ENCODE measurements at places on chromosomes 4 and X.

DNA sequence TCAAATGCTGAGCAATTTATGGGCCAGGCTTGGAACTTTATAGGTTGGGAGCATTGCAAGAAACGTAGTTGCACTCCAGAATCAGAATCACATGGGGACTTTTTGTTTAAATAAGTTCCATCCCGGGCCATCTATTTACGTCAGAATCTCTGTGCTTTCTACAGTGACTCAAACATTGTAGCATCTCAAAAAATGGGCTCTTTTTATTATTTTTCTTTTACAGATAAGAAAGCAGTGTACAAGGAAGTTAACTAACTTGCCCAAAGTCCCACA lies 10.2 kb downstream of the CC2D2A start:
- no peak for DNase-seq

DNA sequence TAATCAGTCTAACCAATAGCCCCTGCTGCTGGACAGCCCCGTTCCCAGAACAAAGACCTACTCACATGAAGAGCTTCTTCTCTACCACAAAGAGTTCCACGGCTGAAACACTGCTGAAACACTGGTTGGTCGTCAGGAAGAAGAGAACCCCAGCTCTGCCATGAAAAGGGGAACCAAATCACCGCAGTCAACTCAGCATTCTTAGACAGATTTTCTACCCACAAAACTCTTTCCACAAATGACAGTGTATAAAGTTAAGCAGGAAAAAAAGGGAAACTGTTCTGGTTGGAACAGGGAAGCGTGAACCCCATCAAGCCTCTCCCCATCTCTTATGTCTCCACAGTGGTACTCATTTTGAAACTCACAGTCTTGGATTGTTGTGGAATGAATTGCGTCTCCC lies 57.3 kb downstream of the ABCG2 start:
- no peak for DNase-seq

GRCh38 chr4:112361181-112361791 lies 64.1 kb downstream of the ALPK1 start:
- peak; percentile 89 for DNase-seq

GRCh38 chr4:27381815-27382214 lies 521.2 kb downstream of the STIM2 start:
- no peak for DNase-seq

GRCh38 chrX:51461053-51462044 lies 35.0 kb downstream of the NUDT11 start:
- peak; percentile 52 for DNase-seq

- no peak for DNase-seq
These were observed 450.9 kb downstream of the PCDH10 start for GRCh38 chr4:133600008-133600407.

- peak; percentile 13 for DNase-seq
These were observed 36.7 kb downstream of the DIAPH2 start for GRCh38 chrX:96721354-96721753.

DNA sequence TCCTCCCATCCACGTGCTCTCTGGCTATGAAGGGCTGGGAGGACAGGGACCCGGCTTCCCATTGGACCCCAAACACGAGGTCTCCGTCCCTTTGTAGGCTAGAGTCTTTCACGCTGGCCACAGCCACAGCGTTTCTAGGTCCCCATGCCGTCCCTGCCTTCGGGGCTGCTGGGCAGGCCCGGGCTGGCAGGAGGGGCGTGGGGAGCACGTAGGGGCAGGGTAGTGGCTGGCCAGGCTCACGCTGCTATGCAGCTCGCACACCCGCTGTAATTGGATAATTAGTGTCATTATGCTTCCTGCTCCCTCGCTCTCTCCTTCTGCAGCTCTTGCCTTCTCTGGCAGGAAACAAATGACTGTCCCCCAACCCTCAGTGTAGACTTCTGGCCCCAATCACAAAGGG lies 9.8 kb downstream of the ATP2B3 start:
- DNase-seq, result no peak

GRCh38 chr4:81627590-81627989 lies 155.9 kb upstream of the RASGEF1B start:
- peak; percentile 35 for DNase-seq

DNA sequence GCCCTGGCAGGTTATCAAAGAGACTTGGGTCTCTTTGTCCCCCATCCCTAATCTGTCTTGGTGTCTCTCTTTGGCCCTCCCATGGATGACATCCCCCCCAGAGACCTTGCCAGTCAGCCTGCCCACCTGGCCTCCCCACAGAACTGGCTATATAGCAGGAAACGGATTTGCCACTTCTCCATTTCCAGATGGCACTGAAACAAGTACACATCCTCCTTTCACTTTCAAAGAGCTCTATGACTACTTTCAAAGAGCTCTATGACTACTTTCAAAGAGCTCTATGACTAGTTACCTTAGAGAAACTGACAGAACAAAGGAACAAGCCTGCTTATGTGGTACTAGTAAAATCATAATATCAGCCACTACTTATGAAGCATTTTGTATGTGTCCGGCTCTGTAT lies 175.3 kb downstream of the MAML3 start:
- DNase-seq, result no peak

DNA sequence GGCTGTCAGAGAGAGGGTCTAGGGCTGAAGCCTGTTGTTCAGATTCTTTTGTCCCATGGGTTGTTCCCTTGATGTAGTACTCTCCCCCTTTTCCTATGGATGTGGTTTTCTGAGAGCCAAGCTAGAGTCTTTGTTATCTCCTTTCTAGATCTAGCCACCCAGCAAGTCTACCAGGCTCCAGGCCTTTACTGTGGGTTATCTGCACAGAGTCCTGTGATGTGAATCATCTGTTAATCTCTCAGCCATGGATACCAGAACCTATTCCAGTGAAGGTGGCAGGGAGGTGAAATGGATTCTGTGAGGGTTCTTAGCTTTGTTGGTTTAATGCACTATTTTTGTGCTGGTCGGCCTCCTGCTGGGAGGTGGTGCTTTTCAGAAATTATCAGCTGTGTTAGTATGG lies 109.5 kb downstream of the PRR32 start:
- no peak for DNase-seq

DNA sequence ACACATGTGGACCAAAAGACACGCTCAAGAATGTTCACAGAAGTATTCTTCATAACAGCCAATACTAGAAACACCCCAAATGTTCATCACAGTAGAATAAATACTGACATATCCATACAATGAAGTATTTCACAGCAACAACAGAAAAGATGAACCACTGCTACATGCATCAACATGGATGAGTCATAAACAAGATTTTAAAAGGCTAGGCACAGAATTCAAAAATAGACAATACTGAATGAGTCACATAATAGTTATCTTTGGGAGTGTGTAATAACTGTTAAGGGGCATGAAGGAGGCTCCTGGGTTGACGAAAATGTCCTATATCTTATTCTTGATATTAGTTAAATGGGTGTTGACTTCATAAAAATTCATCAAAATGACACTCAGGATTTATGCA lies 43.5 kb downstream of the CLOCK start:
- peak; percentile 53 for DNase-seq

DNA sequence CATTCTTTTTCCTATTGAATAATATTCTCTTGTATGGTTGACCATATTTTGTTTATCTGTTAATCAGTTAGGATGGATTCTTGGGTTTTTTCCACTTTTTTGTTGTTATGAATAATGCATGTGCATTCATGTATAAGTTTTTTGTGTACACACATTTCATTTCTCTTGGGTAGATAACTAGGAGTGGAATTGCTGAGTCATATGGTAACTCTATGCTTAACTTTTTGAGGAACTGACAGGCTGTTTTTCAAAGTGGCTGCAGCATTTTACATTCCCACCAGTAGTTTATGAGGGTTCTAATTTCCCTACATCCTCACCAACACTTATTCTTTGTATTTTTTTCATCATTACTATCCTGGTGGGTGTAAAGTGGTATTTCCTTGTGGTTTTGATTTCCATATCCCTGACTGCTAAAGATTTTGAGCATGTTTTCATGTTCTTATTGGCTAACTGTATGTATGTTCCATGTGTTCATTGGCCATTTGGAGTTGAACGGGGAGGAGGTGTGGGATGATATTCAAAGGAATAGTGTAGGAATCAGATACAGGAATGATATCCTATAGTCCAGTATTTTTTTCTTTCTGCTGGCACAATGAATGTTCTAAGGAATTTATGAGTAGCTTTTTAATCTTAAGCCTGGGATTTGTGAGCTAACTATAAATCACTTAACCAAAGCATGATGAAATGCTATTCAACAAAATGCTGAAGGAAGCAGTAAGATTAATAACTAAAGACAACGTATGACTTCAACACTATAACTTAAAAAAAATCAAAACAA lies 114.3 kb downstream of the AMELX start:
- DNase-seq, result no peak

DNA sequence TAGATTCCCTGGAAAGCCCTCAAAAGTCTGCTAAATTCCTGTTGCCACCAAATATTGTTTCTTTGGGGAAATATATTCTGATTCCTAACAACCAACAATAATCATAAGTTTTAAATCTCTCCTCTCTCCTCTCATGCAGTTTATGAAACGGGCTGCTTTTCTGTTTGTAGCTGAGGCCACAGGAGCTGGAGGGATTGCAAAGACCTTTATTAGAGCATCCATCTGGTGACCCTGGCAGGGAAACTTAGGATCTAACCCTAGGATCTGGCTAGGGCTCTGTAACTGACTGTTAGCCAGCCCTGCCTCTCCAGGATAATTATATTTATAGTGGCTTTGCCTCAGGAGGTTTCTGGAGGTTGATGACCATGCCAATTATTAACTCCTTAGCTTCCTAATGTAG lies 56.9 kb downstream of the SMAD1 start:
- no peak for DNase-seq

- DNase-seq, result no peak
These were observed 645.3 kb downstream of the TLL1 start for GRCh38 chr4:166518315-166518714.

DNA sequence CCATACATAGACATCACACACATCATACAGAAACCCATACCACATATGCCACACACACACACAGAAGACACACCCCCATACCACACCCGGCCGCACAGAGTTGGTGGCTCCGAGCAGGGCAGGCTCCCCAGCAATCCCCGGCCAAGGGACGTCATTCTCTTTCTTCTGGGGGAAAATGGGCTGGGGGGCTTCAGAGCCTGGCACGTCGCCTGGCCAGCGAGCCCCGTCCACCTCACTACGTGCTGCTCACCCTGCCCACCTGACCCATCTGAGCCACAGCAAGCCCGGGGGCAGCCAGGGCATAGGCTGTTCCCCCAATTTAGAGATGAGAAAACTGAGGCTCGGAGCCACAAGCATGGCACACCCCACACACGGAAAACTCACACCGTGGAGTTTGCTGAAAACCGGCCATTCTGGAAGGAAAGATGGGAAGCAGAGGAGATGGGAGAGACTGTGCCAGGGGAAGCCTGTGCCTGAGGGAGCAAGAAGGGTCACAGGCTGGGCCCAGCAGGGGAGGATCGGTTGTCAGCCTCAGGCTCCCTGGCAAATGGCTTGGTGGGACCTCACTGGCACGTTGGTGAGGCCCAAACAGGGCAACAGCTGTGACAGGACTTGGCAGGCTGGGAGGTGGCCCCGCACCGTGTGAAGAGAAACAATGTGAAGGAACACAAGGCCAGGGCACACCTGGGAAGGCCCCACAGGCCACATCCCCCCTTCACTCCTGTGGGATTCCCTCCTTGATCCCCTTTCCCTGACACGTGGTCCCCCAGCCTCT lies 73.2 kb downstream of the JAKMIP1 start:
- DNase-seq, result no peak

DNA sequence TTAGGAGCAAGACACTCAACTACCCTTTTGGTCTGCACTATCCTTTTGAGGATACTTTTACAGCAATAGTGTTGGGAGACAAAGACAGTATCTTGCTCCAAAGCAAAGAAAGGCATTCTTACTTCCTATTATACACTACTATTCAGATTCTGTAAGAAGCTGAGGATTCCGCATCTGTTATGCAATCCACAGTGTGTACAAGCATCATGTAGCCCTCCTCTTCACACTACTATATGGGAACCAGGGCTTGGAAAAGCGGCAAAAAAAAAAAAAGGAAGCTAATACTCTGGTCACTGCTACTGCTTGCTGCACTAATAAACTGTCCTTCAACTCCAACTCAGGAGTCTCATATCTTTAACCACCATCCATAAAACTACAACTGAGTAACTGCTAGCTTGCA lies 59.1 kb downstream of the FBXW7 start:
- no peak for DNase-seq
